ENCODE measurements at places on chromosomes 5 and 9.

DNA sequence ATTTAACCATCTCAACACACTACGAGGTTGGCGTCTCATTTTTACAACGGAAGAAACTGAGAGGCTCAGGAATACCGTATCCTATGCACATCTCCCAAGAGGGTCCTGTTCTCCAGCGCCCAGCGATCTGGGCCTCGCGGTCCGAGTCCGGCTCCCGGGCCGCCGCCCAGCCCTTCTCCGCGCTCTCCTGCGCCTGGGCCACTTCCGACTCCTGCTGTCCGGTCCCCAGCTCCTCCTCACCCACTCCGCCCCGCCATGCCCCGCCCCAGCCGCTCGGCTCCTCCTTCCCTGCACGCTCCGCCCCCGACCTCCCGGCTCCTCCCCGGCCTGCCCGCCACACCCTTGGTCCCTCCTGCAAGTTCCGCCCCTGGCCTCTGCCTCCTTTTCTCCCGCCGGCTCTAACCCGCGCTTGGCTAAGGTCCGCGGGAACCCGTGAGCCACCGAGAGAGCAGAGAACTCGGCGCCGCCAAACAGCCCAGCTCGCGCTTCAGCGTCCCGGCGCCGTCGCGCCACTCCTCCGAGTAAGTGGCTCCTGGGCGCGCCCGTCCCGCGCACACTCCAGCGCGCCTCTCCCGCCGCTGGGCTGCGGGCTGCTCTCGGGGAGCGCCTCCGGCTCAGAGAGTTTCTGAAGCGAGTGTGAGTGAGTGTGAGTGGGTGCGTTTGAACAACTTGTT lies 87.3 kb upstream of the TNFAIP8 start:
- DNase-seq = peak; percentile 96

- DNase-seq = no peak
Observed at GRCh38 chr9:78001946-78002731, 29.5 kb downstream of the GNAQ start.

GRCh38 chr9:5839572-5839902 lies 6.6 kb upstream of the ERMP1 start:
- DNase-seq = no peak

DNA sequence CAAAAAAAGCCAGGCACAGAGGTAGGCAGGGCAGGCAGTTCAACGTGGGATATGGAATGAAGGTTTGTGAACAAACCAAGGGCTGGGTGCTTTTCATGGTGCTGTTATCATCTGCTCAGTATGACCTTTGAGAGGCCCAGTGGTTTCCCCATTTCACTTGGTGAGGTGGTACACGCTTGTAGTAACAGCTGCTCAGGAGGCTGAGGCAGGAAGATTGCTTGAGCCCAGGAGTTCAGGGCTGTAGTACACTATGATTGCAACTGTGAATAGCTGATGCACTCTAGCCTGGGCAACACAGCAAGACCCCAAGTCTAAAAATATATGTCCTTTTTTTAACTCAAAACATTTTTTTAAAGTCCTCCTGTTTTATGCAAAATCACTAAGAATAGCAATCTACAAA lies 174.8 kb downstream of the ENC1 start:
- DNase-seq = no peak

DNA sequence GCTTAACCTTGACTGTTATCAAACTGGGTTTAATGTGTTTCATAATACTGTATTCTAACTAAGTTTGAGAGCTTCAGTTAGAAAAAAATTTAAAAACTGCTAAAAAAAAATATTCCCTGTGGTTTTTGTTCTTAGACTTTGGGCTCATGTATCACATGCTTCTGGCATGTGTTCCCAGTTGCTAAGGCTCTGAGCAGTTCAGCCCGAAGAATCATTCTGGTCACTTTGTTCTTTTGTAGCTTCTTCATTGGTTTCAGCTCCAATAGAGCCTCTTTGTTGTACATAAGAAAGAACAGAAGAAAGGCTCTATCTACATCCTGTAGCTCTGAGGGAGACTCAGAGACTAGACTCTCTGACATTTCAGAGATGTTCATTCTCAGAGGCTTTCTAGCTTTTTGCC lies 25.6 kb downstream of the KCNN2 start:
- no peak for DNase-seq

DNA sequence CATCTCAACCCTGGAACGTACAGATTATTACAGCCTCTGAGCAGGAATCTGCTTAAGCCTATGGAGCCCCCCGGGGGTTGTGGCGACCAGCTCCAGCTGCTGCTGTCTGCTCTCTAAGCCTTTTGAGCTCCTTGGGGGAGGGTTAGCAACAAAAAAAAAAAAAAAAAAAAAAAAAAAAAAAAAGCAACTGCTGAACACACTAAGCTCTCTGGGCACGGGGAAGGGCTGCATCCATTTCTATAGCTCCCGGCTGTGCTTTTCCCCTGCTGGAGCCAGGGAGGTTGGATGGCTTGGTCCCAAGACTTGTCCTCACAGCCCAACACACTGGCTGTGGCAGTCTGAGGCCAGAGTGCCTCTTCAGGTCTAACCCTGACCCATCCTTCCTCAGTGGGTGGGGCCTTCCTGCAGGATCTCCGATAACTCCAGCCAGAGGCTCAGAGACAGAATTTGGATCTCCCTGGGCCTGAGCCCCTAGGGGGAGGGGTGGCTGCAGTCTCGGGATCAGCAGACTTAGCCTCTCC lies 82.1 kb downstream of the FBN2 start:
- DNase-seq = no peak

DNA sequence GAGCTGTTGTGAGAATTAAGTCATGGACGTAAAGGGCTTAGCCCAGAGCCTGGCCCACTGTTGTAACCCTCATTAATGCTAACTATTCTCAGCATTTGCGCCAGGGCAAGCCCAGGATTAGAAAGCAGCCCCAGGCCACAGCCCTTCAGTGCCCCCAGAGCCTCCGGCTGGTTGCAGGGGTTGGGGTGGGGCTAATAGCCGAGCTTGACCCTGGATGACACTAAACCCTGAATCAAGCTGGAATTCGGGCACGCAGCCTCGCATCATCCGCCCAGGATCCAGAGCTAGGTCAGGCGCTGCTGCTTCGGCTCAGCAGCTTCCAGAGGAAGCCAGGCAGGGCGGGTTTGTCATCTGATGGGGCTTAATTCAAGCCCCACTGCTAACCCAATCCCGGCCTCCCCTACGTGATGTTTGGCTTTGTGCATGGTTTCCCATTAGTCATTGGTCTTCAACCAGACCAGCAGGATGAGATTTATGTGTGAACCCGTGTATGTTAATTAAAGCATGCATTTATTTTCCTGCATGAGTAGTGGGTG lies 1.2 kb upstream of the MEGF9 start:
- DNase-seq = no peak

DNA sequence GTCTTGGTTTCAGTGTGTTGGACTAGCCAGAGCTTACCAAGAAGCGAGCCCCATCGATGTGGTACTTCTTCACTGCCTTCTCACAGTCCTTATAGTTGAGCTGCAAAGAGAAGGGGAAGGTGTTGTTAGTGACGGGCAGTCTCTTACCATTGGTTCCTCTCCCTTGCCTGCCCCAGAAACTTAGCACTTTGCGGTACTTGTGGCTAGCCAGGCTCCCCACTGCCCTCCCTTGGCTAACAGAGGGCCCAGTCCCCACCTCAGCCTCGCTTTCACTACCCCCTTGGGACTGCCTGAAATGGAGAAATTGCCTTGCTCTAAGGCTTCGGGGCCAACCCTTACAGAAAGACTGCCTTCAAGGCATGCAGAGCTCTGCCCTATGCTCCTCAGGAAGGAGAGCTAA lies 4.3 kb downstream of the LCP2 start:
- DNase-seq = peak; percentile 92

- DNase-seq = no peak
Observed at GRCh38 chr5:88870285-88870684, 12.7 kb downstream of the MEF2C start.

DNA sequence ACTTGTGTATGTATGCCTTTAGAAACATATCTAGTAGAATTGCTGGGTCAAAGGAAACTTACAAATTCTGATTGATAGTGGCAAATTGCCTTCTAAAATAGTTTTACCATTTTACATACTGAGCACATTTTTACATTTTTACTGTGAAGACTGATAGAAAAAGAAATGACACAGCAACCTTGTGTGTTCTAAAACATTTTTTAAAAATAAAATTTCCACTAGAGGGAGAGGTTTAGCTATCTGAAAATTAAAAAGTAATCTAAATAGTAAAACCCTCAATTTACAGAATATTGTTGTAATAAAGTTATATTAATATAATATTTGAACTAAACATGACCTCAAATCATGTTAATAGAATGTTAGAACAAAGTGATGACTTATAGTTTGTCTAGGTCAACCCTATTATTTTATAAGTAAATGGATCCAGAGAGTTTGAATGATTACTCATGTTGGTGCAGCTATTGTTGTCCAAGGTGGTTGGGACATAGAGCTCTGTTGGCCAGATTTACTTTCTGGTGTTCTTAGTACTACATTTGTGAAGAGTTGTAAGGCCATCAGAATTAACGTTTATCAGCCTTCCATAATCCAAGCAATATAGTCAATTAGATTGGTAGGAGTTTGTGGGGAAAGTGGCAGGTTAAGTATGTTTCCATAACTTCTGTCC lies 17.2 kb downstream of the CENPP start:
- no peak for DNase-seq

- no peak for DNase-seq
Observed at GRCh38 chr5:148306446-148306845, 5.8 kb upstream of the SPINK7 start.

DNA sequence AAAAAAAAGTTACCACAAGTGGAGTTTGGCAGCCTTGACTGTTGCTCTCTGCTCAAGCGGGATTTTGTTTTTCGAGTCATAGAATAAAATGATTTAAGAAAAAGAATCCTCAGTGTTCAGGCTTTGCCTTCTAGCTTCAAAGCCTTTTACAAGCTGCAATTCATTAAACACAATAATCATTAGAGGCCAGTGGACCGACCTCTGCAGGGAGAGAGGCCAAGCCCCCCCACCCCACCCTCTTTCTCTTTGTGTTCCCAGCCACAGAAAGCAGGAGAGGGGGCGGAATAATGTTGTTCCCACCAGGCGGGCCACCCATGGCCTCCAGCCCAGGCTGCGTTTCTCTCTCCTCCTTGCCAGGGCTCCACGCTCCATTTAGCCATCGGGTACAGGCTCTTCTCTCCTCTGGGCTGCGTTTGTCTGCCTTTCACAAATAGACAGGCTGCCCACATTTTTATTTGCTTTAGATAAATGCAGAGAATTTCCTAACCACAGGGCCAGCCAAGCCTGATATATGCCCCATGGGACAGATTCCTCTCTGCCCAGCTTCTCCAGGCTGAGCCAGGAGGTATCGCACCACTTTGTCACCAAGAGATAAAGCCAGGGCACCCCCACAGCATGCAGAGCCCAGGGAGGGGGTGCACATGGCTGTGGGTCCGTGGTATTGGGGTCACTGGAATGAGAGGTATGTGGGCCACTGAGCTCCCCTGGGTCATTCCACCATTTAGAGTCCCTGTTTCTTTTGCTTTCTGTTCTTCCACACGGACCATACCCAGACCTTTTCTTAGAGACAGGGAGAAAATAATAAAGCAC lies 318.8 kb downstream of the PIK3R1 start:
- no peak for DNase-seq

- DNase-seq = no peak
Observed at GRCh38 chr5:27727254-27727653, 688.9 kb upstream of the CDH9 start.

GRCh38 chr5:174287761-174288160 lies 242.3 kb downstream of the NSG2 start:
- DNase-seq = no peak

- no peak for DNase-seq
Observed at GRCh38 chr9:33101104-33101951, 24.9 kb upstream of the SMU1 start.

DNA sequence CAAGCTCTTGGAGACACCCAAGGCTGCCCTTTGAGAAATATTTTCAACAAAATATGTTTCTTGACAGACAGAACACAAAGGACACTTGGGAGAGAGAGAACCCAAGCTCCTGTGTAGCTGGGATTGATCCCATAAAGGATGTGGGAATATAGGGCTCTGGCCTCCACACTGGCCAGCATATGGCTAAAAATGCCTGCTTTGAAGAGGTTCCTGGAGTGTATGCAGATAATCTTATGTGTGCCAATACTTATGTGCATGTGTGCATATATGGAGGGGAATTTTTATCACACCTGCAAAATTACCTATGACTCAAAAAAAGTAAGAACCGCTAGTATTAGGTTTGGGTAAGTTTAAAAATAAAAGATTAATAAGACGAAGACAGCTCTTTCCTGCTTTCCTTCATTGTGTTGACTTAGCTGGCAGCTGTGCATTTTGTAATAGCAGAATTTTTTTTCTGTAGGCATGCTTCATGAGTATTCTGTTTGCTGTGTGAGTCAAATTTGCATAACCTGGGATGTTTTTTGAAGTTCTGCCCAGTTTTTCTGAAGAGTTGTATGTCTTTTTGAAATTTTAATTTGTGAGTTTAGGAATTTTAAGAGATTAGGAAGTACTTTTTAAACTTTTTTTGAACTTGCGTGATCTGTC lies 42.6 kb downstream of the HACD4 start:
- no peak for DNase-seq

DNA sequence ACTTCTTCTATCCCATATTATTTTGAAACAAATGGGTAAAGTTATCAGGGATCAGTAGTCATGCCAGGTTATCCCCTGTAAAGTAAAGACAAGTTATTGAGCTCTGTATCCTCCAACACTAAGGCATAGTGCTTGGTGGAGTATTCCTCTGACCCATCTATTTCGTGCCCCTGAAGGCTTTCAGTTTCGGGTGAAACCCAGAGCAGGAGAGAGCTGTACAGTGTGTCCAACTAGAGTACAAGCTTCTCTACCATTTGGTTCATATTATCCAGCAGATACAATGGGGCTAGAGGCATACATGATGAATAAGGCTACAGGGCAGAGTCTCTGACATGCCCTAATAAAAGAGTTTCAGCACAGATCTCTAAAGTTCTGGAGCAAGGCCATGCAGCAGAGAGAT lies 3.2 kb upstream of the SLC22A4 start:
- no peak for DNase-seq

GRCh38 chr5:151699071-151699901 lies 12.6 kb upstream of the SPARC start:
- DNase-seq = no peak

DNA sequence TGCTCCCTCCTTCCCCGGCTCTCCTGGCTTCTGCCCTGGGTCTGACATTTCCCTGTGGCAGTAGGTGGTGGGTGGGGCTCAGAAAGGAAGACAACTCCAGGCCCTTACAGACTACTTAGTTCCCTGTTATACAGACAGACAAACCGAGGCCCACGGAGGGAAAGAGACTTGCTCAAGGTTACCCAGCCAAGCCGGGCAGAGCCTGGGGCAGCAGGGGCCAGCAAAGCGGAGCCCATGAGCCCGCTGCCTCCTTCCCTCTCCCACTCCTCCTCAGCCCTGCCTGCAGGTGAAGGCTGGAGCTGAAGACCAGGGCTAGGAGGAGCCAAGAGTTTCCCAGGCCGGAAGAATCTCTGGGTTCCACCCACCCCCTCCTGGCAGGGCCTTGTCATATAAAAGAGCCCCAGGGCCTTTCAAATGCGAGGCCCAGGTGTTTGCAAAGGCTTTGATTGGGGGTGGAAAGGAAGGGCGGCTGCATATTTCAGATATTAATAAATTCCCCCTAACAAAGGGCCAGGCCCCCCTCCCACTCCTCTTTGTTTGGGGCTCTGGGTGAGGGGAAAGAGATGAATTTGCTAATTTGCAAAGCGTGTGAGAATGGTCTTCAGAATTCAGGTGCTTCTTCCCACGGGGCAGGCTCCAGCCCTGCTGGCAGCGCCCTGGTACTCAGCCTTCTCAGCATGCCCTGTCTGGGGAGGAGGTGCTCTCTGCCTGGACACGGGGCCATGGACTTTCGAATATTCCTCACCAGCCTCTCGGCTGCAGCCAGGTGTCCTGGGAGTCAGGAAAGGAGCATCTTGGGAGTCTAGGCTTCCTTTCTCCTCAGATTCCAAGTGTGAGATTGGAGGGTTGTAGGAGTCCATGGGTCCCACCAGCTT lies 21.5 kb downstream of the SLC6A7 start:
- no peak for DNase-seq
